ENCODE measurements at places on chromosomes 1 and 21. TPM values are rescaled to one million over a fixed set of nuclear protein-coding genes. Genes with fewer than 3 reads are reported as not detected.

The CHODL gene
- 0.32 TPM for total RNA-seq

The TSPEAR gene
- 0.15 TPM for total RNA-seq

The PLPPR4 gene
- total RNA-seq, result 2.3 TPM

The RPF1 gene
- total RNA-seq, result 41.6 TPM

The DNAJC6 gene
- total RNA-seq, result 4.2 TPM

The HSD3B2 gene
- total RNA-seq, result not detected

The COQ8A gene
- 307 TPM for total RNA-seq
